ENCODE measurements at places on chromosomes 11 and 22.

DNA sequence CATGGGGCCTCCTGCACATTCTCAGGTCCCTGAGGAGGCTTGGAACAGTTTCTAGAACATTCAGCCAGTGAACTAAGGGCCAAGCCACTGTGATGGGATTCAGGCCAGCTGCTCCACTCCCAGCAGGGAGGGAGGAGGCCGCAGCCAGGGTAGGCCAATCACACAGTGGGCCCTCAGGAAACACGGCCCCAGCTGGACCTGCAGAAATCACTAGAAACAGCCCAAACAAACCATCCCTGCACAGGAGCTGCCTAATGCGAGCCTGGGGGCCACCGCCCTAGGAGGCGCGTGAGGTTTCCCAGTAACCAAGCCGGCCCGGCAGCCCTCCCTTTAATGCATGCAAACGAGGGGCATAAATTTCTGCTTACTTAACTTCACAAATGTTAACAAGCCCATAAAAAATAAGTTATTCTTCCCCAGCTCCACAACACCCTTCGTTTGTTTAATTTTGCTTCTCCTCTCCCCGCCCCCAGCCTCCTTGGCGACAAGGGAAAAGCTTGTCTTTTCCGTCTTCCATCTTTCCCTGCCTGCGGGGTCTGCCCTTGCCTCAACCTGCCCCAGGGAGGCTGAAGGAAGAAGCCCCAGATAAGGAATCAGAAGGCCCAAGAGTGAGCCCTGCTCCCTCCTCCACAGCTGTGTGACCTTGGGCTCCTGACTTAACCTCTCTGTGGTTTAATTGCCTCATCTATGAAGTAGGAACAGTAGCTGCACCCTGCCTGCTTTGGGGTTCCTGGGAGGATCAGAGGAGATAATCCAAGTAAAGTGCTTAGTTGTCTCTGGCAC lies 25.7 kb downstream of the ELFN2 start:
- DNase-seq, result no peak

GRCh38 chr11:72637926-72638325 lies 36.3 kb downstream of the PDE2A start:
- DNase-seq, result no peak

DNA sequence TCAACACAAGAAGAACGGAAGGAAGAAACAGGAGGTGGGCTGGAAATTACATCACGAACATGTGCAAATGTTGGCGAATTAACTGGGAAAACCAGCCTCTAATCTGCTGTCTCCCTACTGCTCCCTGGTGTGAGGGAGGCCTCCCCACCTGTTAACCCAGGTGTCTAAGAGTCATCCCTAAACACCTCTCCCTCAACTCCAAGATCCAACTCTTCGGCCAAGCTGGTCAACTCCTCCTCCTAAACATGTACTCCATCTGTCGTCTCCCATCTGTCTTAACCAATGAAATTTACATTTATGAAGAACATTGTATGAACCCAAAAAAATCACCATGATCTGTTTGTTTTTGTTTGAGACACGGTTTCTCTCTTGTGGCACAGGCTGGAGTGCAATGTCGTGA lies 154.2 kb downstream of the LARGE1 start:
- no peak for DNase-seq

DNA sequence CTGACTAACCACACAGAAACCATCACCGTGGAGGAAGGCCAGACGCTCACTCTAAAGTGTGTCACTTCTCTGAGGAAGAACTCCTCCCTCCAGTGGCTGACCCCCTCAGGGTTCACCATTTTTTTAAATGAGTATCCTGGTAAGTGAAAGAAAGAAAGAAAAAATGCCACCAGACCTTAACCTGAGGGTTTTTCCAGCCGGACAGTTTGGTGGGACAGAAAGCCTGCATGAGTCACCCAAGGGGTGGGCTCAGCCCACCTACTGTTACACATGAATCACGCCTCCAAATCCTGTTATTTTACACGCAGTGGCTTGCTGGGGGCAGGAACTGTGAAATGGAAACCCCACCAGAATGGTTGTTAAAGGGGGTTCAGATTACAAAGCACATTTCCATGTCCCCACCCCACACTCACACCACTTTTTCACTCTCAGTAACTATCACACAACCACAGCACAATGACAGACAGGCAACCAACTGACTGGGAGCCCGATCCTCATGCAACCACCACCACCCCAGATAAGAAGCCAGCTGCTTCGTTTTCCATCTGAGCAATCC lies 11.9 kb downstream of the CRTAM start:
- no peak for DNase-seq

DNA sequence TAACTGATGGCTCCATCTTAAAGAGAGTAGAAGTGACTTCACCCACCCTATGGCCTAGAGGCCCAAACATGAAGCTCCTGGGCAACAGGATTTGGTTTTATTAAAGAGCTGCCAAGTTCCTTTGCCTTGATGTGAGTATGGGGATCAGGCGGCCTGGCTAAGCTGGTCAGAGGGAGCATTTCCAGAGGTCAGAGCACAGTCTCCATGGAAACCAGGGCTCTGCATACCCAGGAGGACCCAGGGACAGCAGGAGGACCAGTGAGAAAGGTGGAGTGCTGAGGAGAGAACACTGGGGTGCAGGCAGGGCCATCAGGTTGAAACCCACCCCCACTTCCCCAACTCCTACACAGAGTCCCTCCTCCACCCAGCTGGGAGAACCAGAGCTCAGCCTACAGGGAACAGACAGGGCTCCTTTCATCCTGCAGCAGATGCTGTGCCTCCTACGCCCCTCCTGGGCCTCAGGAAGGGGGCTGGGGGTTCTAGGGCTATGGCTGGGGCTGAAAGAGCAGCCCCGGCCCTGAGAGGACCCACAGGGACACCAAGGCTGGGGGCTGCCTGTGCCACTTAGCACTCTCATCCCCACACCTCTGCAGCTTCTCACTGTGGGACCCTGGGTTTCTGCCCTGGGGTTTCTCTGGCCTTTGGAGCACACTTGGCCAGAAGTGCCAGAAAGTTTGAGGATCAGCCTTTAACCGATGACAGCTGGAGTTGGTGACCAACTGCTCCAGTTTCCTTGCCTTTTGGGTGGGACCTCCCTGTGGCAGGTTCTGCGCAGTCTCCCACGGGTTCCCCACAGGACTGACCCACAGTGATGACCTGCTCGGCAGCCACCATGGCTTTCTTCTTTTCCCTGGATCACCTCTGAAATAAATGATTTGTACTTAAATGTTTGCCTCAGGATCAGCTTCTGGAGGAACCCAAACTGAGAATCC lies 13.8 kb upstream of the P2RY6 start:
- no peak for DNase-seq

GRCh38 chr22:43811777-43812148 lies 342 bp downstream of the EFCAB6 start:
- DNase-seq, result no peak

- no peak for DNase-seq
Observed at GRCh38 chr22:36912694-36913426, 568 bp upstream of the CSF2RB start.

DNA sequence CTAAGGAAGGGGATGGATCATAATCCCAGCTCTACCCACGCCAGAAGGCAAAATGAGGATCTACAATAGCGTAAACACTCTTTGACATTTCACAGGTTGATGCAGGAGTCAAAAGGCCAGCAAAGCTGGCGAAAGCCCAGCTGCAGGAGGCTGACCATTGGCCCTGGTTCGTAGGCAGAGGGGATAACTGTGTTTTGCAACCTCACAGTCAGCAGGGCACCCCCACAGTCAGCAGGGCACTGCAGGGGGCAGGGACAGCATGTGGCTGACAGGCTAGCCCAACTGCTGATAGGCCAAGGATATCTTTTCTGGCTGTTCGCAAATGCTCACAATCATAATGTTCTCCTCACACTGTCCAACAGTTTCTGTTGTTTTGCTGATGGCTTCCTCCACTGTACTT lies 372.7 kb downstream of the BUD13 start:
- no peak for DNase-seq

GRCh38 chr11:80512491-80512890 lies 1071.7 kb upstream of the TENM4 start:
- DNase-seq, result no peak

GRCh38 chr11:72735495-72736027 lies 16.6 kb downstream of the ARAP1 start:
- no peak for DNase-seq
